Stimulated activated CD4-positive, alpha-beta T cell treated with anti-CD3 and anti-CD28 coated beads, Interleukin-2, amount 100 ng/mL, for 48 hours (primary cell): ENCODE measurements at places on chromosomes 16 and 17.

- no peak for DNase-seq
These were observed 32.2 kb downstream of the FZD2 start for GRCh38 chr17:44589316-44590071.

DNA sequence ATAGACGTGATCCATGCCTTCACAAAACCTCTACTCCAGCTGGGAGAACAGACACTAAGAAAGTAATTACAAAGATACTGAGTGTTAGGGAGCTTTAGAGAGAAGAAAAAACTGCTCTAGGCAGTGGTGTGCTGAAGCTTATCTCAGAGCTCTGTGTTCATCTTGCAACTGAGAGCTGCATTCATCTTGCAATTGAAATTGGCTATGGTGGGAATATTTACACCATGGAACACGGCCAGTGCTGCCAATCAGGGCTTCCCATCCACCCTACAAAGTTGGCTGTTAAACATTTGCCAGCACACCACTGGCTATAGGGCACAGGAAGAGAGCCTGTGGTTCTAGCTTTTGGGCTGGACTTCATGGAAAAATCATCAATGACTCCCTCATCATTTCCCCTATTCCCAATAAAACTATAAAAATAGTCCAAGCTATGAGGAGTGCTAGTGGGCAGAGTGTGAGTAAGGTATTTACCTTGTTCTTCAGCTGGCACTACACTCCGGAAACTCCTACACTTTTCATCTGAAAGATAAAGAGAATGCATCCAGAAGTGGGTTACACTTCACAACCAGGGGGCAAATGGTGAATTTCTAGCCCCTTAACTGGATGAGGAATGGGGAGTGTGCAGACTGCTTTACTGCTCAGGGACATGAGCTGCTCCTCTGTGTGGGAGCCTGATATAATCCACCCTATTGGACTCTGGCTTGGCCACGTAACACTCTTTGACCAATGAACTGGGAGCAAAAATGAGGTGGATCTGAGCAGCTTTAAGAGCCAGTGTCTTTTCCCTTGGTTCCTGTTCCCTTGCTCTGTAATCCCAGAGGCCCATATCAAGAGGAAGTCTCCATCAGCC lies 11.6 kb downstream of the GSG1L2 start:
- no peak for DNase-seq

- no peak for DNase-seq
These were observed 108.0 kb upstream of the DNAH9 start for GRCh38 chr17:11490171-11490755.

GRCh38 chr17:28071891-28072606 lies 29.6 kb downstream of the NLK start:
- DNase-seq: no peak

DNA sequence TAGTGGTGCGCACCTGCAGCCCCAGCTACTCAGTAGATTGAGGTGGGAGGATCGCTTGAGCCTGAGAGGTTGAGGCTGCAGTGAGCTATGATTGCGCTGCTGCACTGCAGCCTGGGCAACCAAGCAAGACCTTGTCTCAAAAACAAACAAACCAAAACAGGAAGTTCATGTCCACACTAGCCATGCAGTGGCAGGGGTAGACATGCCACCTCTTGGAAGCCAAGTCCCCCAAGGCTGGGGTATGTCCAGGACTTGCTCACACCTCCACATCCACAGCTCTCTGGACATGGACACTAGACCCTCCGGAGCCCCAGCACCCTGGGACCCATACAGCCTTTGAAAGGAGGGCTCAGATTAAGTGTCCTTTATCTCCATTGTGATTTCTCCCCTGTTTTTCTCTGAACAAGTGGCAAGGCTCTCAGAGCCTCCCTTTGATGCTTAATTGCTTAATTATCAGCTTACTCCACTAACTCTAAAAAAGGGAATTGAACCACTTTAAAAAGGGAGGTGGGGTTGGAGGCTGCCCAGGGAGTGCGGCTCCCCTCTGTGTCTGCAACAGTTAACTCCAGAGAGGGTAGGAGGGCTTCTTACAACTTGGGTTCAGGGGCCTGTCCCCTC lies 424.6 kb upstream of the C16orf82 start:
- DNase-seq: no peak

DNA sequence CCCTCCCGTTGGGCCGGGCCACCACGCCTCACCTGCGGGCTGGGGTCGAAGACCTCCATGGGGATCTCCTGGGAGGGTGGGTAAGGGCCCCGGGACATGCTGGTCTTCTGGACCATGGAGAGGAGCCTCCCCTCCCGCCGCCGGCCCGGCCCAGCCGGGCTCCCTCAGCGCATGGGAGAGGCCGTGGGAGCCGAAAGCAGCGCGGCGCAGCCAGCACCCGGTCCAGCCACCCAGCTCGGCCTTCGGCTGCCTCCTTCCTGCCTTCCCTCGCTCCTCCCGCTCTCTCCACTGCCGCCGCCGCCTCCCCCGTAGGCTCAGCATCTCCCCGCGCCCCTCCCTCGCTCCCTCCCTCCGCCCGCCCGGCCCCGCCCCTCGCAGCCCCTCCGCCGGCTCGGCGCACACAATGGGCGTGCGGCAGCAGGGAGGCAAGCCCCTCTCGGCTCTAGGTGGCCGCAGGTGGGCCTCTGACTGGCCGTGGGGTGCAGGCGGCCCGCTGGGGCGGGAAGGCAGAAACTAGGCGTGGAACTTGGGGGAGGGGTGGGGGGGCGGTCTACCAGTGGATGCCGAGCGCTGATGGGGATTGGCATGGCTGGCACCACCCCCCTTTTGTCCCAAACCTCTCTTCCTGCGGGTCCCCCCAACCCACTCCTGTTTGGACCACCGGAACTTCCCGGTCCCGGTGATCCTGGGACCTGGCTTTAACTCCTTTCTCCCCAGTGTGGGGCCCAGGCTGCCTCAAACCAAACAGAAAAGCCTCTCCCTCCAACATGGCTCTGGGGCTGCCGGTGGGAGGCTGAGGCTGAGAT lies at the start of gene CACNB1:
Gene CACNB1 (minus strand): TSS at position 290 of the 806 bp plus-strand sequence. CDS start 174 bp downstream, at position 116.
- peak; percentile 63 for DNase-seq
